Activated naive CD4-positive, alpha-beta T cell treated with Interleukin-2 at 50 U/mL for 16 hours (primary cell): ENCODE measurements at places on chromosomes 12 and 14.

GRCh38 chr14:89283327-89284060 lies 133.5 kb downstream of the FOXN3 start:
- DNase-seq = peak; percentile 32

DNA sequence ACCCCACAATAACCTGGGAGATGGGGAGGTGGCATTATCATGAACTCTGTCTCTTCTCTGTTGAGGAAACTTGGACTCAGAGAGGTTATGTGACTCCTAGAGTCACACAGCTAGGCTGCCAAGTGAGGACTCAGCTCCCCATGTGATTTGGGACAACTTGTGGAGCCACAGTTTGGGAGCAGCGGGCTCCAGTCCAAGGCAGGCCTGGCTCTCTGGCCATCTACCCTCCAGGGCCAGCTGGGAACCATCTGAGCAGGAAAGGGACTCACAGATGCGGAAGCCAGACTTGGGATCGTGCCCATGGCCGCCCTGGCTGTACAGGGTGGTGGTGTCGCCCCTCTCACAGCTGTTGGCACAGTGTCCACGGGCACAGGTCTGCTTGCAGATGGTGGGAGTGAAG lies 59.1 kb downstream of the ISCA2 start:
- no peak for DNase-seq

GRCh38 chr14:61106959-61107641 lies 126.1 kb downstream of the SLC38A6 start:
- DNase-seq = no peak

DNA sequence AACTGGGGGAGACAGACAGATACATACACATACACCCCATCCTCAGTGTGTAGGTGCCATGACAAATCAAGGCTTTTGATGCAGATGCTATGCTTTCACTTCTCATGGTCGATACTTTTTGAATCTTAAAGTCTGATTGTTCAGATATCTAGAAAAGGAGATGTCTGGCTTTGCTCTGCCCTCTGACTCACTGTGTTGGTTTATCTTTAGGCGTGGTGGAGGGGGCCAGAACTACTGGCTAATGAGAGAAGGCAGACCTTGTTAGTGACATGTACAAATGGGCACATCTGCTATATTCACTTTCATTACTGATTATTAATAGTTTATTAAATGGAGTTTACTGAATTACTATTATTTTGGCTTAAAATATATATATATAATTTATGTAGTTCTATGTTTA lies 444.3 kb upstream of the RGS6 start:
- DNase-seq = no peak
